ENCODE measurements at places on chromosomes 7 and 10.

- DNase-seq, result no peak
Observed at GRCh38 chr7:18226598-18226997, 199.0 kb upstream of the PRPS1L1 start.

GRCh38 chr7:44673324-44673723 is 66.9 kb downstream of the OGDH start:
- DNase-seq, result no peak

- DNase-seq, result no peak
Observed at GRCh38 chr10:28179006-28179742, 123.7 kb downstream of the MPP7 start.

- no peak for DNase-seq
Observed at GRCh38 chr7:31815796-31816195, 128.8 kb downstream of the PPP1R17 start.

DNA sequence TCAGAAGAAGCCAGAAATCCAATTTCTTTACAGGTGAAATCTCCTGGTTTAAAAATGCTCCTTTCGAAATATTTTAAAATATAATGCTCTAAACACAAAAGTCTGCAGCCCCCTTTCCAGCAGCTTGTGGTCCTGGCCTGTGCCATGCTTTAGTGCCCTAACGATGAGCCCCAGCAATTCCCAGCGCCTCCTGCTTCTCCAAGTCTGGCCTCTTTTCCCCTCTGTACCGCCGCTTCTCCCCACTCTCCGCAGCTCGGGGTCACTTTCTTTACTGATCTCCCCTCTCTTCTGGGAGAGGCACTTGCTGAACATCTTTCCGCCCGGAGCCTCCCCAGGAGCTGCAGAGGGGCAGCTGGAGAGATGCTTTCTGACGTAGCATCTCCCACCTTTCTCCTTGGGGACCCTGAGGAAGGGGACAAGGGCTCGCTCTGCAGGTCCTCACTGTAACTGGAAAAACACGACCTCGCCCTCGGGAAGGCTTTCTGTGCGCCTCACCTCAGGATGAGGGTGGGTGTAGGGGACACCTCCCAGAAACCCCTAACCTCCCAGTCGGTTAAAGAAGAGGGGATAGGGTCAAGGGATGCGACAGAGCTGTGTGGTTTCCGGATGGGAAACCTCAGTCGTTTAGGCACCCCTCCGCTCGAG is 565 bp upstream of the INA start:
- DNase-seq, result no peak

- DNase-seq, result no peak
Observed at GRCh38 chr7:258476-259190, 31.3 kb upstream of the FOXL3 start.

DNA sequence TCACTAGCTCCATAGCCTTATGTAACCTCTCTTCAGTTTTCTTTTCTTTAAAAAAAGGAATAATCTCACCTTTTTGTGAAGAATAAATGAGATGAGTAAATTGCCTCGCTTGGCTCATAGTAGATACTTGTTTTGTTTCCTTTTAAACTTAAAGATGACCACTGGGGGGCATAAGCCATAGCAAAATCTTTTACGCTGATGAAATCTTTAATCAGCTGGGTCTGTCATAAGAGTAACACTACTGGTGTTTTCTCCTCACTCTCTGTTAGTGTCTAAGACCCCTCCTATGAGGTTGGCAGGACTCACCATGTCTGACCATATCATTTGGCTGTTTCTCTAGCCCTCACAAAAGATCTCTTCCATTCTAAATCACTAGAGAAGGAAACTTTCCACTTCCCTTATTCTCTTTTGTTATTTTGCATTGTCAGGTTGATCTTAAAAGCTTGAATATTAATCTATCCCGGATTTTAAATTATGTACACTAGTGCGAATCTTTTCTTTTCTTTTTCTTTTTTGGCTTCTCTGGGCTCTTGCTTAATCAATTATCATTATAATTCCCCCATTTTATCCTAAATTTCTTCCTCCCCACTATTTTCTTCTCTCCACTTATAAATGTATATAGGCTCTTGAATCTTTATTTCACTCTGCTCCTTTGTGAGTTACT is 12.5 kb downstream of the STAG3 start:
- DNase-seq, result no peak

GRCh38 chr10:86848747-86849146 is 92.3 kb downstream of the BMPR1A start:
- no peak for DNase-seq

- DNase-seq, result no peak
Observed at GRCh38 chr7:127632276-127632910, 14.5 kb upstream of the PAX4 start.

DNA sequence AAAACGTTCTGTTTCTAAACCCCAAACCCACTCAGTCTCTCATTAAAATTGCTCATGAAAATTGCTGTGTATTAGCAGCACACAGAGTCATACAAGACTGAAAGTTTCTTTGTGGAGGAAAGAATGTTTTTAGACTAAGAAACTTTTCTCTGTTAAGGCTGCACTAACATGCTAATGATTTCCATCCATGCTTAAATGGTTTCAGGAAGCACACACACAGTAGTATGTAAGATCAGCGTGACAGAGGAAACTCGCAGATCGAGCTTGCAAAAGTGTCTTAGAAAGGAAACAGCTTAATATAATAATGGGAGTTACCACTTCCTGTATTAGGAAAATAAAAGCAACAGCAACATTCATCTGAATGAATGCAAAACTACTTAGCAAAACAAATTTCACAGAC is 112.7 kb downstream of the ICA1 start:
- no peak for DNase-seq

DNA sequence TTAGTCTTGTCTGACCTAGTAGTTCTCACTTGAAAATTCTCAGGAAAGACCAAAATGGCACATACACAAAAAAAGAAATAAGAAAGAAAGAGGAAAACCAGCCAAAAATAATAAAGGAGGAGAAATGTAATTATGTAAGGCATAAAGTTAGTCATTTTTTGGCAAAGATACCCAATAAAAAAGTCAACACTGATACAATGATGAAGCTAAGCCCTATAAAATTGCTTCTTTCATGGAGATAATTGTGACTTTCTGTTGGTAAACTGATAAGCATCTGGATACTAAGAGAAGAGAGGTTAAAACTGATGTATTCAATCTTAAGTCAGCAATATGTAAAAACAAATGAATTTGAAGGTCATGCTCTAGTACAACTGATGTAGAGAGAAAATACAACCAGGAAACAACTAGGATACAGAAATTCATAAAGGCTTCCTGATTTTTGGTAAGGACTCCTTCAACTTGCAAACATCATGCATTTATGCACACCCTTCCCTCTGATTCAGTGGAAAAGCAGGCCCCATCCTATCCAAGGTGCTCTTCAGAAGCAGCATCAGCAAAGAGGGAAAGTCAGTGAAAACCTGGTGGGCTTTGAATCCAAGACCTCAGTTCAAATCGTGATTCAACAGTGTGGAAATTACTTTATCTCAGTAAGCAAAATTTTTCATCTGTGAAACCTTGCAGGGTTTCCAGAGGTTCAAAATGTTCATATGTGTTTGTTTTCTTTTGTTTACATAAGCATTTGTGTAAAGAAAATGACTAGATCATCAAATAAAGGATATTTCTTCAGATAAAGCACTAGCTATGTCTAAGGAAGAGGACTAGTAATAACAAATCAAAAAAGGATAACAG is 32.6 kb downstream of the IMMP2L start:
- no peak for DNase-seq

DNA sequence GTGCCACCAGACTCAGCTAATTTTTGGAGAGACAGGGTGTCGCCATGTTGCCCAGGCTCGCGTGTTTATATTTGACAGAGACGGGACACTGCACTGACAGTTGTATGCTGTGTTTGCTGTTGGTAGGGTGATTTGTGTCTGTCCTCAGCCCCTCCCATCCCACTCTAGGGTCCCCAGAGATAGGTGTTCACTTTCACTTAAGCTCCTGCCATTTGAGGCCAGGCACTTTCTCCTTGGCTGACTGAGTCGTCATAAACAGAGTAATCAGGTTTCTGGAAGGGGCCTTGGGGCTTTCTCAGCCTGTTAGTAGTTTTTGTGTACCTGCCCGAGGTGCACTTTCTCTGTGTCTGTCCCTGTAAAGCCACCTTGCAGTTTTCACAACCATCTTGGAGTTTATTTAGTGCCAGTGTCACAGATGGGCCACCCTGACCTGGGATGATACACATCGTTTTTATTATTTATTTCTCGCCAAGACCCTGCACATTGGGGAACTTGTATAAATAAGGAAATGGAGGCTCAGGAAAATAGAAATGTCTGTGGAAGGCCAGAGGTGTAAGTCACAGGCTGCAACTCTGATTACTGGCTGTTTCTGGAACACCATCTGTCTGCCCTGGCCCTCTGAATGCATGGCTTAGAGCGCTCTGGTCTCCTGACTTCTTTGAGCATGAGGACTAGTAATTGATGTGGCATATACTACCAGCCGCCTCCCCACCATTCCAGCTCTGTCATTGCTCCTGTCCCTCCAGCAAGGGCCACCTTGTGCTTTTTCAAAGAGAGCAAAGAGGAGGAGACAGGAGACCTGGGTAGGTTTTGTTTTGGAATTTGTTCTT is 81.9 kb upstream of the PDCD4 start:
- DNase-seq, result no peak

DNA sequence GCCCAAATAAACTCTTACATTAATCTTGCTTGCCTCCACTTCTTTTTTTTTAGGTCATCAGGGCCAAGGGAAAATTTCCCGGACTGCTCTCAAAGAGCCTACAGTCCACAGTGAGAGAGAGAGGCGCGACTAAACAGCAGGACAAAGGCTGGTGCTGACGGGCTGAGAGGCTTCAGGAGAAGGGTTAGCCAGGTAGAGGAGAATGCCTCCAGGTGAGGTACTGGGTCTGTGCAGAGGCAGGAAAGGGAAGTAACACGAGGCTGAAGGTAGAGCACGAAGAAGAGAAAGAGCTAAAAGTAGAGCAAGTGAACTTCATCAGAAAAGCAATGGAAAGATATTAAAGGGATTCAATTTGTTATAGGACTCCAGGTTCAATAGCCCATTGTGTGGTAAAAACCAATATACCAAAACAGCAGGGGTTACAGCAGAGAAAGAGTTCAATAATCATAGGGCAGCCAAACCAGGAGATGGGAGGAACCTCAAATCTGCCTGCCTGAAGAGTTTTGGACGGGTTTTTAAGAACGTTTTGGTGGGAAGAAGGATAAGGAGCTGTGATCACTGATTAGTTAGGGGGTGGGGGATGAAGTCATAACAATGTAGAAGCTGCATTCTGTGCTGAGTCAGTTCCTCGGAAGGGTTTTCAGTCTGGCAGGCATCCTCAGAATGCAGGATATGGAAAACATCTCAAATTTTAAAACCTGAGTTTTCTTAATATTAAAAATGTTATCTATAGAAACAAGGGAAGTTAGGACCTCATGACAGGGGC is 171.5 kb downstream of the AKR1D1 start:
- DNase-seq, result no peak

DNA sequence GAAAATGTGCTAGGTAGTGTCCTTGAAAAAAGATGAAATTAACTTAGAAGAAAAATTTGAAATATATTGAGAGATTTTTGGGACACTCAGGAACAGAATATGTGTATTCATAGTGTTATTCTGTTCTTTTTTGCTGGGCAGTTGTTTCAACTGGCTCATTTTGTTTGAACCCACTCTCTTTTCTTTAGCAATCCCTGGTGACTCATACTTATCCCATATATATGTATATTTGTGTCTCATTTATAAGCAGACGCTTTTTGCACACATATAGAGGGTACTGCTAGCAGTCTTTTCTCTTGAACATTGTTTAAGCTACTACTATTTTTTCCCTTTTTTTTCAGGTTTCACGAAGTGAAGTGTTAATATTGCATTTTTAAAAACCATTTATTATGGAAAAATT is 1.9 kb downstream of the EXOC6 start:
- no peak for DNase-seq

DNA sequence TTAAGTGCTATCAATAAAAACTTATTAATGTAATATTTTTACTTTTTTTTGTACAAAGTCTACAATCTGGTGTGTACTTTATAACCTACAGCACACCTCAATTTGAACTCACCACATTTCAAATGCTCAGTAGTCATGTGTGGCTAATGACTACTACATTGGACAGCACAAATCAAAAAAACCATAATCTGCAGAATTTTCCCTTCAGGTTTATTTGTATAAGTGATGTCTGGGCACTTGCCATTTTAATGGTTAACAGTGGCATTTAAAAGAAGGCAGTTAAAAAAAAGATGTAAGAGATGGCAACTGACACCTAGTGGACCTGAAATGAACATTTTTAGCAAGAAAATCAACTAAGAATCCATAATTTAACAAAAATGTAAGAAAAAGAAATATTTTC is 124.6 kb upstream of the NRBF2 start:
- no peak for DNase-seq

DNA sequence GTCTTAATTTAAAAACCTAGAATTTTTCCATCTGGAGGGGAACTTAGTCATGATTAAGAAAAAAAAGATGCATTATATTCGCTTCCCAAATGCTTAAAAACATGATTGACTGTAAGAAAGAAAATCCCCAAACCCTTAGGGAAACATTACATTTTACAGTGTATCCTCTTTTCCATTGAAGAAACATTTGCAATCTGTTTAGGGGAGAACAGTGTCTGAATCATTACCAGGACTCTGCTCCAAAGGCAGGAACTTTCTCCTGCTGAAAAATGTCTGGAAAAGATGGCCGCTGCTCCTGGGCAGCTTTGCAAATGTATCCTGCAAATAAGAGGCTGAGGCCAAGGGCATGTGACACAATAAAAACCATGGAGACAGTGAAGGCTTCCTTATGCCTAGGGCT is 173.7 kb downstream of the BUB3 start:
- no peak for DNase-seq

DNA sequence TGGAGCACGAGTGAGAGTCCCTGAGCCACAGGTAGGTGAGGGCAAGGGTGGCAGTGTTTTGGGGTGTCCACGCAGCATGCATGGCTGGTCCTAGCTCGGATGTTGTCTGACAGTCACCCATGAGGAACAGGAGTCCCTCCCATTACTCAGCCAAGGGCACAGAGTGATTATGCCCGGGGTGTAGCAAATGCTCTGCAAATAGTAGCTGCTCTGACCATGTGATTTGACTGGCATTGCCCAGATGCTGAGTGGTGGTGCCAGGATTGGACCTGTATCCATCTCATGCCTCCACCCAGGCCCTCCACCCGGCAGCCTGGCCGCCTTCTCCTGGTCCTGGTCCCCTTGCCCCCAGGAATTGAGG is 150.8 kb downstream of the GRK5 start:
- DNase-seq, result no peak

DNA sequence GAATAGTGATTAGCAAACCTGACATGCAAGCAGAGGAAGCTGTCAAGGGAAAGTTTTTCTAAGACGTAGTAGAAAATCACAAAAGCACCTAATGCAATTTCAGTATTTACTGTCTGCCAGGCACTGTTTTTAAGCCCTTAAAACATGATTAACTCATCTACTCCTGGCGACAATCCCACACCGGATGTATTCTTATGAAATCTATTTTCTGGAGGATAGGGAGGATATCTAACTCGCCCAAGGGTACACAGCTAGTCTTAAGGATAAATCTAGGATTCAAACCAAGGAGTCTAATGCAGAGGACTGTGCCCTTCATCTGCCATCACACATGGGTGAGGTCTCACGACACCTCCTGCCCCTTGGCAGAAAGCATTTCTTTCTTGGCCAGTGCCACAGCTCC is 47.8 kb upstream of the FIGNL1 start:
- no peak for DNase-seq
